HT1080 (cell line): ENCODE measurements at places on chromosomes 6 and 20. TPM values are rescaled to one million over a fixed set of nuclear protein-coding genes. Genes with fewer than 3 reads are reported as not detected.
A peak's percentile ranks its signal among the peaks of the same experiment; 100 is the strongest.

- DNase-seq: no peak
These were observed 421.1 kb downstream of the BCKDHB start for GRCh38 chr6:80527552-80528052.

- DNase-seq: no peak
These were observed 253.3 kb upstream of the ECI2 start for GRCh38 chr6:4388675-4389074.

DNA sequence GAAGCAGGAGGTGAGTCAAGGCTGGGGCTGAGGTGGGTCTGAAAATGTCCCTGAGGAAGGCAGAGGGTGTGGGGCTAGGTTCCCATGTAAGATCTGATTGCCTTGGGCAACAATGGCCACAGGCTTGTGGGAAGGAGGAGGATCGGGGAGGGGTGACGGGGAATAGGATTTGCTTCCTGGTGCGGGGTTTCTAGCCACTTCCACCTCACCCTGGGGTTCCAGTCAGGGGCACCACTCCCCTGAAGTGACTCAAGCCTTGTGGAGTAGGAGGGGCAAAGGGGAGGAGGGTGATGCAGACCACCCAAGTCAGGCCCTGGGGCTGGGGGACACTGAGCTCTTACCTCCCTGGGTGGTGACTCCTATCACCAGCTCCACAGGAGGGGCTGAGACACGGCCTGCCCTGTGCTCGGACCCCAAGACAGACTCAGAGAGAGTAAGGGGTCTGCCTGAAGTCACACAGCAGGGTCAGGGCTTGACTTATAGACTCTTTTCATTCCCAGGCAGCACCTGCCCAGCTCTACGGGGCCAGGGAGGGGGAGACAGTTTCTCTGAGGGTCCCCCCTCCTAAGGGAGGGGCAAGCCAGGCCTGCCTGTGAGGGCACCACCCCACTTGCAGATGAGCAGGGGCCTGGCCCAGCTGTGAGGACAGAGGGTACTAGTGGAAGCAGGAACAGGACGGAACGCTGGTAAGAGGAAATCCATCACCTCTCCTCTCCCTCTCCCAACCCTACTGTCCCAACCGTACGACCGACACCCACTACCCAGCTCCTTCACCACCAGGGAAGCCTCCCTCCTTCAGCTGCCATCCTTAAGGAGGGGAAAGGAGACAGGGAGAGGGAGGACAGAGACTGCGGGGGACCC is 12.4 kb upstream of the SPDEF start:
- DNase-seq: peak; percentile 72

- peak; percentile 86 for DNase-seq
These were observed 195.8 kb upstream of the ZNF184 start for GRCh38 chr6:27668442-27669294.

DNA sequence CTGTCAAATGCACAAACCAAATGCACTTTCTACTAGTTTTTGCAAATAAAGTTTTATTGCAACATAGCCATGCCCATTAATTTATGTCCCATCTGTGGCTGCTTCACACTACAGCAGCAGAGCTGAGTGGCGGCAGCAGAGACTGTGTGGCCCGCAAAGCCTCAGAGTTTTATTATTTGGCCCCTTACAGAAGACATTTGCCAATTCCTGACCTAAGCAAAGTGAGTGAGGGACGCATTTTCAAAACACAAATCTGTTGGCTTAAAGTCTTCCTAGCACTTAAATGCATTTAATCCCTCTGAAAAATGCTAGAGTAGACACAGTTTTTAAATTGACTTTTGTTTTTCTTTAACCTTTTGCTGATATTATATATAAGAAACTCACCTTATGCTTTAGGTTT is 126.4 kb downstream of the PHACTR3 start:
- no peak for DNase-seq

GRCh38 chr6:107186047-107186446 is 70.7 kb upstream of the BEND3 start:
- DNase-seq: no peak

DNA sequence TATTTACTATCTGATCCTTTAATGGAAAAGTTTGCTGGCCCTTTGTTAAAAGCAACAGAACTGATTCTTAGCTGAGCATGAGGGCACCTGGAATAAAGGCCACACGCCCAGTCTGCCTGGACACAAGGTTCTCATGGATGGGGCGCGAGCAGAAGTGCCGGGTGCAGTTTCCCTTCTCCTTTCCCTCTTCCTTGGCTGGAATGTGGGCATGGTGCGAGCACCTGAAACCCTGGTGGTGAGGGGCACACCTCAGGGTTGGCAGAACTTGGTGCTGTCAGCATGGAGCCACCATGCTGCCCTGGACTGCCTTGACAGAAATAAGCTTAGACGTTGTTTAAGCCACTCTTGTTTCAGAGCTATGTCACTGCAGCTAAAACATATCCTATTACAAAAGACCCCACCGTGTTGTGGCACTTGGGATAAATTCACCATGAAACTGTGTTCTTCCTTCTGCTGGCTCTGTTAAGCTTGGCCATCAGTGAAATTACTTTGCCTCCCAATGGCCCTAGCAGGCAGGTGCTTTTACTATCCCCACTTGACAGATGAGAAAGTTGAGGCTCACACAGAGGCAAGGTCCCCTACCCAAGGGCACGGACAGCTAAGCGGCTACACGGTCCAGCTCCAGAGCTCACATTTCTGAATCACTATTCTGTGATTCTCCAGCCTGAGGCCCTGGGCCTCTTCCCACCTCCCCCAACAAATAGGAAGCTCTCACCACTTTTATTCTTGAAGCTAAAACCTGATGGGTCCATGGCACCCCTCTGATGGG is 115.9 kb downstream of the PREX1 start:
- DNase-seq: no peak

DNA sequence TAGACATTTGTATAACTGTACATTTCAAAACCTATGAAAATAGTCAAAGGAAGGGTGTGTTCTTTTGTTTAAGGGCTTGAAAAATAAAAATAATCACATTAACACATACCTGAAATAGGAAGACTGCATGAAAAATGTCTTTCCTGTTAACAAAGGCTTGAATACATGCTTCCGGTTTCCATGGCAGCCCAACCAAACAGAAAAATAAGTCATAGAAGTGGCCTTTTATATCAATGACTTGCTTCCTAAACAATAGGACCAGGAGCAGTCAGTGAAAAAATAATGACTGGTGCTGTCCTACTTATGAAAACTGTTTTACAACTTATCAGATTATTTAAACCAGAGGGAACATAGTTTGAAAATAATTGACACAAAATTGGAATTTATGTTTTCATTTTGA is 412.6 kb upstream of the PLCB4 start:
- DNase-seq: peak; percentile 31

- no peak for DNase-seq
These were observed 152.4 kb upstream of the SNX9 start for GRCh38 chr6:157670466-157671186.

- peak; percentile 3 for DNase-seq
These were observed 81.1 kb upstream of the SMIM8 start for GRCh38 chr6:87241304-87241703.

EYS gene
- 0.20 and 0.87 TPM in 2 replicates for total RNA-seq

ADAM33 gene
- total RNA-seq: not detected in 2 replicates

CALHM4 gene
- 0.07 TPM in 1 of 2 replicates, not detected in the other for total RNA-seq

TFAP2D gene
- not detected in 2 replicates for total RNA-seq

EPHA7 gene
- total RNA-seq: 0.03 TPM in 1 of 2 replicates, not detected in the other

NDUFAF5 gene
- total RNA-seq: 17.4 and 20.1 TPM in 2 replicates

SLC17A1 gene
- total RNA-seq: not detected in 2 replicates
